ENCODE measurements at places on chromosomes 11 and 22. TPM values are rescaled to one million over a fixed set of nuclear protein-coding genes. Genes with fewer than 3 reads are reported as not detected.

RBFOX2 gene
- 278 TPM for total RNA-seq

SLC6A5 gene
- total RNA-seq = not detected

DNA sequence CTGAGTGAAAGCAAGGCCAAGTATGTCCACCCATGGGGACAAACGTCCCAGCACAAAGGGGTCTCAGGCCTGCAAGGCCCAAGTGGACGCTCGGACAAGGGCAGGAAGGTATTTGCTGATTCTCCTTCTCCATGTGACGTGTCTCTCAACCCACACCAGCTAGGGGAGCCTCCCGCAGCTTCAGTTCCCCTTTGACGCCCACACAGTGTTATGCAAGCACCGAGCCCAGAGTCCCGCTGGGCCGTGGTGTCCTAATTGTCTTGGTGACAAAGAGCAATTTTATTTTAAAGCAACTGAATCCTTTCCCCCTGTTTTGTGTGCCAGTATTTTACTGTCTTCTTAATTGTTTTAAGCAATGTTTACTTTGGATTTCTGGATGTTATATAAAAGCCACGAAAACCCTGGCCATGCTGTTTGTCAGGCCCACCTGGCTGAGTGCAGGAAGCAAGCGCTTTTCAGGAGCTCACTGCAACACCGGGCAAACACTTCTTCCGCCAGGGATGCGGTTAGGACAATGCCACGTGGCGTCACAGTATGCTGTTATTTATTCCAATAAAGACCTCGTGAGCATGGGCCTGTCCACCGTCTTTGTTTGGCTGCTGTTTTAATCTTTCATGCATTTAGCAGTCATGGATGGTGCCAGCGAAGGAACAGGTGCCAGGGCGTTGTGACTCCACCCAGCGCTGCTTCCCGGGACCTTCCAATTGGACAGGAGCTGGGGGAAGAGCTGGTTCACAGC lies 8.2 kb upstream of the PARVG start:
- DNase-seq = no peak

GRCh38 chr22:47673557-47673956 lies 911.1 kb downstream of the TBC1D22A start:
- no peak for DNase-seq

- DNase-seq = no peak
Observed at GRCh38 chr22:45210991-45211390, 29.7 kb downstream of the KIAA0930 start.

GRCh38 chr11:86955361-86956120 lies at the start of gene FZD4:
TSS of gene FZD4 (minus strand) at chr11:86955395. CDS start at chr11:86955085, 310 bp downstream.
- DNase-seq = peak; percentile 70

GRCh38 chr22:37340331-37341262 lies 58.3 kb downstream of the CYTH4 start:
- DNase-seq = no peak
